ENCODE measurements at places on chromosomes 7 and 10.

DNA sequence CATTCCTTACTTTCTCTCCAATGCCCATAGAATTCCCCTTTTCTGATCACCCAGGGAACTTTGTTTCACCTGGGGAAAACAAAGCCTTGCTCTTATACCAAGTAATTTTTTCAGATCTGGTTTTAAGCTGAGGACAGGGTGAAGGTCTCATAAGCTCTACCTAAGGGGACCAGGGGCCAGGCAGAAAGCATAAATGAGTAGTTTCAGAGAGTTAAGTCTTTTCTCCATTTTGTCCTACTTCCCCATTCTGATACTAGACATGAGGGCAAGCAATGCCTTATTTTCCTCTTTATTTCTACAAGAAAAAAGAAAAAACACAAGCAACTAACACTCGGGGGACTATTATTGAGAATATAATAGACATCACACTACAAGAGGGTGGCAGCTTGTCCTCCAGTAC lies 2.9 kb downstream of the AKR1D1 start:
- DNase-seq, result no peak

DNA sequence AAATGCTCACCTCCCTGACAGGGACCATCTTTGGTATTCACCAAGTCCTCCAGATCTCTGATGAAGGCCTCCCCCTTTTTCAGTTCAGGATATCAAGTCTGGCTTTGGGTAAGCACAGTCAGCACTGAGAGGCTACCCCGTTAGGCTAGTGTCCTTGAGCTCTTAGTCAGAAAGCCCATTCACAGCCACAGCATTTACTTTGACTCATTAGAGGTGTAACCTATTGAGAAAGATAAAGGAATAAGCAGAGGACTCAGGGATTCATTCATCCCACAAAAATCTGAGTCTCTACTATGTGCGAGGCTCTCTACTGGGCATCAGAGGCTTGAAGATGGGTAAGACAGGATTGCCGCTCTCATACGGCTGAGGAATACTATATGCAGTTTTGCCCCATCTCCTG lies 14.0 kb upstream of the RAMP3 start:
- no peak for DNase-seq

- DNase-seq, result no peak
These were observed 50.0 kb upstream of the KCNIP2 start for GRCh38 chr10:101893510-101894120.

- DNase-seq, result no peak
These were observed 62.8 kb downstream of the ADARB2 start for GRCh38 chr10:1674501-1674900.

- no peak for DNase-seq
These were observed 82.7 kb upstream of the WIPF3 start for GRCh38 chr7:29723599-29723998.

DNA sequence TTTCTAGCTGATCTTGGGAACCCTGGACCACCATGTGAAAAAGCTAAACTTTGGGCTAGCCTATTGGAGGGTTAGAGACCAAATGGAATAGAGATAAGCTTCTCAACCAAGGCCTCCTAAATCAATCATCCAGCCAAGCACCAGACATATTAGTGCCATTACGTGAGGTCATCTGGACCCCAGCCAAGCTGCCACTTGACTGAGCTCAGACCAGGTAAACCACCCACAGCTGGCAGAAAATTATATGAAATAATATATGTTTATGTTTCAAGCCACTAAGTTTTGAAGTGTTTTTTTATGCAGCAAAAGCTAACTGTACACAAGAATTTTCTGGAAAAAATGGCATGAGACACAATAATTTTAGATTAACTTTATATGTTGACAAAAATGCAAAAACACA lies 82.6 kb upstream of the PCGF5 start:
- DNase-seq, result no peak

- peak; percentile 13 for DNase-seq
These were observed 28.3 kb upstream of the PIP4K2A start for GRCh38 chr10:22742678-22743077.

- no peak for DNase-seq
These were observed 196.7 kb downstream of the HGF start for GRCh38 chr7:81573128-81573527.

DNA sequence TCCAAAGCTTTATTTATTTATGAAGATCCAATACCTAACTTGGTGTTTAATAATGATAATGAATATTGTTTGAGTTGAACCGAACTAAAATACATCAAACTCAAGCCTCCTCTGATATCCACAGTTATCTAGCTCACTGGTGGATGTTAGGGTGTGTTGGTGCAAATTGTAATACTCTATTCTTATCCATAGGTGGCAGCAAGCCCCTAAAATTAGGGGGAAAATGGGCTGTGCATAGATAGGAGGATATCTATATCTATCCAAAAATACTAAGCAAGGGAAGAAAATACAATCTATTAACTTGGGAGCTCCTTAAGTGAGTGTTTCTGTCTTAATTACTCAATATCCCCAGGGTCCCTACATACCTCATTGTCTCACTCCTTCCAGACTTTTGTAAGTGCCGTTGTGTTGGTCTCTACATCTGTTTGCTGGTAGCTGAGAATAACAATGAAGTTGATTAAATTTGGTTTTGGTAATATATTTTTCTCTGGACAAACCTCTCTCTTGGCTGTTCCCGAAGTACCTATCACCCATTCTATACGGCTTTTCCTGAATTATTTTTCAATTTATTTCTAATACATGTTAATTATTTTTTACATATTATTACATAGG lies 55.0 kb upstream of the VWDE start:
- DNase-seq, result peak; percentile 3

GRCh38 chr10:107498983-107499382 lies 334.5 kb upstream of the SORCS1 start:
- DNase-seq, result no peak

- no peak for DNase-seq
These were observed 327 bp upstream of the FIS1 start for GRCh38 chr7:101245147-101245668.

- no peak for DNase-seq
These were observed 46.7 kb upstream of the TECTB start for GRCh38 chr10:112236486-112236885.

GRCh38 chr10:30229536-30229935 lies 119.5 kb downstream of the MTPAP start:
- DNase-seq, result no peak

- no peak for DNase-seq
These were observed 36.1 kb downstream of the RALA start for GRCh38 chr7:39659356-39660013.

GRCh38 chr10:88205842-88206446 lies 342.5 kb downstream of the PTEN start:
- DNase-seq, result no peak

All from HL-60 (cell line).